Activated CD4-positive, alpha-beta T cell treated with anti-CD3 and anti-CD28 coated beads, Interleukin-2, Interleukin-4, amounts not matched to agents 100 ng/mL and 50 ng/mL, durations not matched to agents 16 hours and 8 hours (primary cell): ENCODE measurements at places on chromosomes 3 and 15.

- DNase-seq, result no peak
Measured at GRCh38 chr15:69444686-69445085, 7.9 kb upstream of the RPLP1 start.

- DNase-seq, result peak; percentile 63
Measured at GRCh38 chr3:31251083-31251482, 281.6 kb upstream of the STT3B start.

DNA sequence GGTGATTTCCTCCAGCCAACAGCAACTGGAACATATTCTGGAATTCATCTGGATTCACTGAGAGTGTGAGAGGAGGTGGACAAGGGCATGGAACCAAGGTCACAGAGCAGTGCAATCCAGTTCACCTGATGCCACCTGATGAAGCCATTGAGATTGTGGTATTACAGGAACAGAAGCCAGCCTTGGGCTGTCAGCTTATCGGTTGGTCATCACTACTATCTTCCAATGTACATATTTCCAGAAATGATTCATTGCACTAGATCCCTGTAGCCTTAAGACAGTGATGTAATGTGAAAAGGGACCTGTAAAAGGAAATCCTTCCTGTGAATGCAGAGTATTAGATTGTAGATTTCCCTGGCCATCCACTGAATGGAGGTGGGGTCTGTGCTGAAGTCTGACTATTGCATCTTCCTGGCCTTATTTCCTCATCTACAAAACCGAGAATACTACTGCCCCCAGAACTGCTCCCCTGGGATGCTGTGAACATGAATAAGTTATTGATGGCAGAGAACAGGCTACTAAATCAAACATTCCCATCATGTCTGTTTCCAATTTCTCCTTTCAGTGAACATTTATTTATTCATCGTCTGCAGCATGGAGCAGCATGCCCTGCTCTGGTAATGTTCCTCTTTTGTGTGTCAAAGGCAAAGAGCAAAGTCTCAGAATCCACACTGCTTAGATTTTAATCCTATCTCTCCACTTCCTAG is 47.4 kb upstream of the TPM1 start:
- DNase-seq, result no peak

DNA sequence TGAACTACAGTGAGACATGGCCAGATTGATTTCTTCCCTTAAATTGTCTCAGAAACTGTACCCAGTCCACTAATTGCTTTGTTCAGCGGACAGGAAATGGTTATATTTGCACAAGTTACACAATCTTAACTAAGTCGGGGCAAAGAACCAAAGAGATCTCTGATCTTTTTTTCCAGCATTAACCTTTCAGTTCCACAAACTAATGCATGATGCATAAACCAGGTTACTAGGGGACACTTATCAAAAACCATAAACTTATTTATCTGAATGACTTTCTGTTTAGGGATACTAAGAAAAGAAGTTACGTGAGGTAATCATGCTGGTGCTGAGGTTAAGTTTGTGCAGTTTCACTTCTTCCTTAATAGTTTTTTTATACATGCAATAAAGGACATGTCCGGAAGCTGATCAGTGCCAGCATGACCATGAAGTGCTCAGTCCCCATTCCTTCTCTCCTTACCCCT is 22.4 kb downstream of the FNDC3B start:
- DNase-seq, result no peak

DNA sequence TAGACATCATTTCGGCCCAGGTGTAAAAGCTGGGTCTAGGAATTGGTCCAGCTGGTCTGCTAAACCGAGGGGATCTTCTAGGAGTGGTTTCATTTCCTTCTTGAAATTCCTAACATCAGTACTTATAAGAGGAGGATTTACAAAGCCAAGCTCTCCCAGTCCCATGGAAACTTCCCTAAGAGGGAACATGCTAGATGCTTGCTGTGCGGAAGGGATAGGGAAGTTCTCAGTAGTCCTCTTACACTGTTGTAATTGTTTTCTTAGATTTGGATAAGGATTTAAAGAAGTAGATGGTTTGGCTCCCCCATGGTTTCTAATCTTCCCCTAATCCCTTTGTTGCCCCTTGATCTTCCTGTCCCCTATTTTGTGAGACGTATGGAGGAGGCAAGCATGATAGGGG is 89.7 kb upstream of the XCR1 start:
- DNase-seq, result no peak

GRCh38 chr3:189298469-189299375 is 127.0 kb downstream of the TPRG1 start:
- DNase-seq, result no peak

DNA sequence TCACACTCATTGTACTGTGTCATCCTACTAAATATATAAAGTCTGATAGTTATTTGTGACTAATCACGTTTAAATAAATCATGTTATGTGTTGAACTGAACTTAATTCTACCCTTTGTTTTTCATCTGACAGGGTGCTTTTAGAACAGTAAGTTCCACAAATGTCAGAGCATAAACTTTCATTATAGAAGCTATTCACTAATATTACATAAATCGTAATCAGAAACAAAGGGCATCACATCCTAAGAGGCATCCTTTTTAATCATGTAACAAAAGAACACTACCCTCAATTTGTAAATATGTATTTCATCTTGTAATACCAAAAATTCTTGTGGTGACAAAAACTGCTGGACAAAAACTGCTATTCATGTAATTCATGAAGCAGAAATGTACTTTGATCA is 50.8 kb downstream of the KCNH8 start:
- no peak for DNase-seq

DNA sequence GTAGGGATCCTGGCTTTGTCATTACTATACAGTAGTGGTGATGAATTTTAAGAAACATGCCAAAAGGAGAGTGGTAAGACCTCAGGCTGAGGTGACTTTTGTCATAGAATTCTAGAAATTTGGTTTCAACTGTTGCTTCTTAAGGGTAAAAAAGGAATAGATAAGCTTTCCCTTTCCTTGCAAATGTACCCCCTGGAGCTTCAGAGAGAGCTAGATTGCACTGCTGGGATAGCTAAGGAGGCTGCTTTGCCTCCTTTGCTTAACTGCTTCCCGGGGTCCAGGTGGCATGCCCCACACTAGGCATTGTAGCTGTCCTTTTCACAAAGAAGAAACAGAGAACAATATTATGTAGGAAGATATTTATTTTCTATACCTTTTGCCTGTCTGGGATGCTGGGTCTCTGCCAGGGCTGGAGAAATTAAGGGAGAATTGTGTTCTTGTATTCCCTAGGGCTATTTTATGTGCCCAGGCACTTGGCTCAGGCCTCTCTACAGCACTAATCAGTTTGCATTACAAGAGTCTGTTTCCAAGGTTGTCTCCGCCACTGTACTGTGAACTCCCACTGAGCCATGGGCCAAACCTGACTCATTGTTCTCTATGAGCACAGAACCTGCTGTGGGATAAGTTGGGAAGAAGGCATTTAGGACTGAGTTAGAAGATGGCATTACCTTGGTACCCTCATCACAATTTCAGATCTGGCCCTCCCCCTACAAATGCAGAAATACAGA is 460.0 kb downstream of the PDCD6IP start:
- DNase-seq, result no peak

GRCh38 chr3:16177962-16178627 is 3.6 kb downstream of the GALNT15 start:
- peak; percentile 64 for DNase-seq

- DNase-seq, result no peak
Measured at GRCh38 chr3:123733805-123734526, 149.1 kb upstream of the HACD2 start.

DNA sequence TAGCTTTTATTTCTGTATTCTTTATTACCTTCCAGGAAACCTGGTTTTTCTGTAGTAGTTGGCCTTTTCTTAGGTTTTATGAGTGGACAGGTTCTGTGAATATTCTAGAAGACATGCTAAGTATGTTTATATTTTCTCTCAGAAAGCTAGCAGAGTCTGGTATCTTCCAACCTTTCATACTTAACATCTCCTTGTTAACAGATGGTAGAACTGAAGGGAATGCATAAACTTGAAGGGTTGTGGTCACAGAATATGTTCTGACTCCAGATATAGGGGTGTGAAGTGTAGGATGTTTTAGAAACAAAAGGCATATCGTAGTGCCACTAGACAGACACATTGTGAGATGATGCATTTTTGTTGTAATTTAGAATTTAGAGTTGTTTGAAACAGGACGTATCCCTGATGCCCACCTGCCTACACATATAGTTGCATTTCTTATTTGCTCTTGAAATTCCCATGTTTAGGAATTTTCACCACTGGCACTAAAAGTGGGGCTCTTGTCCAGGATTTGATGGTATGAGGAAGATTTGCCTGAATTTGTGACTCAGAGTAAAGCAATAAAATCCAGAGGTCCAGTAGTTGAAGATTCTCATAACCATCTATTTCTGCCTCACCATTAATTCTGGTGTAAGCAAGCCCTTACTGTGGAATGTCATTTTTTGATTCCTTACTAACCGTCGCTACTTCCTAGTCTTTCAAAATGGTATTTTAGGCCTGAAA is 274.5 kb downstream of the FEZF2 start:
- no peak for DNase-seq

DNA sequence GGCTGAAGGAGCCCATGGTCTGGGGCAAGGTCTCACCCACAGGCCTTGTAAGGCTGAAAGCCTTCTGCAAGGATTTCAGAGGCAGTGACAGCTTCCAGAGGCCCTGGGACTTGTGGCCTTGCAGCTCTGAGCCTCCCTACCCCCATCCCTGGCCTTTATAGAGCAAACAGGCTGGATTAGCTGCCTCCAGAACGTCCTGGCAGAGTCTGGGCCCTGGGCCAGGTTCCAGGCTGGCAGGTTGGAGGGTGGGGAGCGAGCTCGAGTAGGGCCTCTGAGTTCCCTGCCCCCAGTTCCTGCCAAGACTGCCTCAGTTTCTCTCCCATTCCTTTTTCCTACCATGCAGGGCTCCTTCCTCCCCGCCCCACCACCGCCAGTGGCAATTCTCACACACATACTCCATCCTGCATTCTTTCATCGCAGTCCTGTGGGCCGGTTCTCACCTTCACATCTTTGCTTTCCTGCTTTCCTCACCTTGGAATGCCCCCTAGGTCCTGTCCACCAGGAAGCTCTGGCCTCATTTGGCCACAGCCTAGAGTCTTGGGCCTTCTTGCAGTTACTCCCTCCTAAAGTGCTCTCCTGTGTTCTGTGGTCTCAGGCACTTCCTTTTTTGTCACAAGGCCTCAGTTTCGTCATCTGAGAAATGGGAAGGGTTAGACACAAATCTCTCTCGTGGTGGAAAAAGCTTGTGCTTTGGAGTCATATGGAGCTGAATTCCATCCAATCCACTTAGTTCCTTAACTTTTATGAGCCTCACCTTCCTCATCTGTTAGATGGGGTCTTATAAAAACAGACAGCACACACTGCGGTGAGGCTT is 2.7 kb downstream of the LMAN1L start:
- no peak for DNase-seq

DNA sequence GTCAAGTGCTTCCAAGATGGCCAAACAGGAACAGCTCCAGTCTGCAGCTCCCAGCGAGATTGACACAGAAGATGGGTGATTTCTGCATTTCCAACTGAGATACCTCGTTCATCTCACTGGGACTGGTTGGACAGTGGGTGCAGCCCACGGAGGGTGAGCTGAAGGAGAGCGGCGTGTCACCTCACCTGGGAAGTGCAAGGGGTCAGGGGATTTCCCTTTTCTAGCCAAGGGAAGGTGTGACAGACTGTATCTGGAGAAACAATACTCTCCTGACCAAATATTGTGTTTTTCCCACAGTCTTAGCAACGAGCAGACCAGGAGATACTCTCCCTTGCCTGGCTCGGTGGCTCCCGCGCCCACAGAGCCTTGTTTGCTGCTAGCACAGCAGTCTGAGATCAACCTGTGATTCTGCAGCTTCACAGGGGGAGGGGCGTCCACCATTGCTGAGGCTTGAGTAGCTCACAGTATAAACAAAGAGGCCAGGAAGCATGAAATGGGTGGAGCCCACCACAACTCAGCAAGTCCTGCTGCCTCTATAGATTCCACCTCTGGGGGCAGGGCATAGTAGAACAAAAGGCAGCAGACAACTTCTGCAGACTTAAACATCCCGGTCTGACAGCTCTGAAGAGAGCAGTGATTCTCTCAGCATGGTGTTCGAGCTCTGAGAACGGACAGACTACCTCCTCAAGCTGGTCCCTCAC is 293.5 kb upstream of the SUCLG2 start:
- DNase-seq, result no peak

GRCh38 chr3:9021271-9022009 is 58.2 kb upstream of the RAD18 start:
- no peak for DNase-seq

DNA sequence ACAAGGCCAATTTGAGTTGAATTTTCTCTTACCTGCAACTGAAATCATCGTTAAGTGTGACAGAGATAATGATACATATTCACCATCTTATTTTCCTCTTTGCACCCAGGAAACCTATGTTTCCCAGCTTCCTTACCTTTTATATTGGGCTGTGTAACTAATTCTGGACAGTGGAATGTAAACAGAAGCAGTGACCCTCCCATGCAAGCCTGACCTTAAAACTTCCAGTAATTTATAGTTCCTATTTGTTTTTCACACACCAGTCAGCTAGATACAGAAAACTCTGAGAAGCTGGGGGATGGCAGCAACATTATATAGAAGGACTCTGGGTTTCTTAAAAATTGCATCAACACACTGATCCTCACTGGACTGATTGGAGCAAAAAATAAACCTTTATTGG is 4.5 kb upstream of the ZNF280D start:
- no peak for DNase-seq

DNA sequence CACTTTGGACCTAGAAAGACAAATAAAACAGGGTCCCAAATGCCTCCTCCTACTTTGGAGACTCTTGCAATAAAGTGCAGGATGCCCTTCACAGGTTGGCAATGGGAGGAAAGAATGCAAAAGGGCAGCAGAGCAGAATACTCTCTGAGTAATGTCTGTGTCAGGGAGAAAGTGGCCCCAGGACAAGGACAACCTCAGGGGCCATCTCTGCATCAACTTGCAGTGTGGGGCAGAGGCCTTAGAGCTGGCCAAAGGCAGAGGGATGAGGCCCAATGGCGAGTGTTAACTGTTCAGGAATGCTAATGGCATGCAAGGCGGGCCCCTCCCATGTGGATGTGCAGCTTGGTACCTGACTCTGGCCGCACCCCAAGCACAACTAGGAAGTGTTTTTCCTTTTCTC is 8.4 kb downstream of the UPK1B start:
- no peak for DNase-seq

- DNase-seq, result no peak
Measured at GRCh38 chr3:72891053-72891855, 3.4 kb downstream of the GXYLT2 start.

GRCh38 chr3:156298938-156299337 is 178.6 kb downstream of the KCNAB1 start:
- DNase-seq, result no peak

- peak; percentile 39 for DNase-seq
Measured at GRCh38 chr15:86336051-86336788, 256.5 kb downstream of the AGBL1 start.

GRCh38 chr15:34795267-34796081 is at the start of gene ACTC1:
ACTC1 (minus strand) TSS chr15:34795549; CDS start chr15:34794808, 741 bp downstream.
- no peak for DNase-seq

- no peak for DNase-seq
Measured at GRCh38 chr3:191470545-191470944, 9.6 kb downstream of the PYDC2 start.
